ENCODE measurements at places on chromosomes 2 and 18. TPM values are rescaled to one million over a fixed set of nuclear protein-coding genes. Genes with fewer than 3 reads are reported as not detected.

Gene GAL3ST2
- total RNA-seq = 2.5 TPM

Gene RUFY4
- total RNA-seq = 1.0 TPM

Gene ACSL3
- 64.6 TPM for total RNA-seq

Gene MAPK4
- not detected for total RNA-seq
